ENCODE measurements at places on chromosomes 2 and 18.

DNA sequence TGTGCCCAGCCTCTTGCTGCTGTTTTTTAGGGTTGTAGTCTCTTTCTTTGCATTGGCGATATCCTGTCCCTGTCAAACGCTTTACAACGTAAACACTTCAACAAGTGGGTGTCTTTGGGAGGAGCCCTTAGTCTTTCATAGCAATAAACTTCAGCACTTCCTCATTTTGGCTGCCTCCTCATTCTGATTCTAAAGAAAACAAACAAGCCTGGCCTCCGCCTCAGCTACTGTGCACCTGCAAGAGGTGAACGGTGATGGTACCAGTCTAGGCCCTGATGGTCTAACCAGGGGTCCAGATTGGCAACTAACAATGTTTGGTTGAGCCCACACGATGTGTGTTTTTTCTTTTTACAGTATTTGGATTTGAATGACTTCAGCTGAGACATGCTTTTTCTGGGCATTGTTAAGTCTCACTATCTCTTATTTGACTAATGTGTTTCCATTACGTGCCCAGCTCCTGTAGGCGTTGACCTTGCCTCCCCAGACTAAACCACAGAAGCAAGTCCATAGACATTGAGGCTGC is 53.2 kb upstream of the CUL3 start:
- peak; percentile 7 for DNase-seq

DNA sequence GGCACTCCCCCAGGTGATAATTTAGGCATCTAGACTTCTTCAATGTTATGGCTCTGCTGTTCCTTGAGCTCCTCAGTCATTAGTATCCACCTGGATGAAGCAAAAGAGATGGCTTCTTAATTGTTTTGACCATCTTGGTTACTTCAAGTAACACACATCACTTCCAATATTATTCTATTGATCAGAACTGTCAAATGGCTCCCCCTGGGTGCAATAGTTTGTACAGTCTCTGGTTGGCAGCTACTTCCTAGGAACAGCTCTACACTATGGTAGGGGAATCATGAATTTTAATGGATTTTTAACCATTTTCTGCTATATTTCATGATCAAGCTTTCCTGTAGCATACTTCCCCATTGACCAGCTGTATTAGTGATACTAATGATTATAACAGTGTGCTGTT is 157.0 kb downstream of the NYAP2 start:
- DNase-seq = no peak

DNA sequence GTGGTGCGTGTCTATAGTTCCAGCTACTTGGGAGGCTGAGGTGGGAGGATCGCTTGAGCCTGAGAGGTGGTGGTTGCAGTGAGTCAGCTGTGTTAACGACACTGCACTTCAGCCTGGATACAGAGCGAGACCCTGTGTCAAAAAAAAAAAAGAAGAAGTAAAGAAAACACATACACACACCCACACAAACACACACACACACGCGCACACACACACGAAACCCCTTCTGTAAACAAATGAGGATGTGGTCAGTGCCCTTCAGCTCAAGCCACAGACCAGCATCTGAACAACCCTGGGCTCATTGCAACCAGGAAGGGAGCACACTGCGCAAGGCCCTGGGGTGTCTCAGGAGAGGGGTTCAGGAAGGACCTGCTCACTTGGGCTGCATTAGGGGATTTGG is 47.9 kb upstream of the KCNF1 start:
- no peak for DNase-seq

GRCh38 chr2:234955091-234955591 is 3.3 kb downstream of the SH3BP4 start:
- no peak for DNase-seq

GRCh38 chr2:234683950-234684349 is 187.1 kb upstream of the ARL4C start:
- DNase-seq = no peak
